ENCODE measurements at places on chromosomes 2 and 18.

- peak; percentile 50 for DNase-seq
Observed at GRCh38 chr18:59927246-59927825, 27.5 kb downstream of the PMAIP1 start.

GRCh38 chr2:162000431-162000830 is 73.6 kb downstream of the DPP4 start:
- no peak for DNase-seq

DNA sequence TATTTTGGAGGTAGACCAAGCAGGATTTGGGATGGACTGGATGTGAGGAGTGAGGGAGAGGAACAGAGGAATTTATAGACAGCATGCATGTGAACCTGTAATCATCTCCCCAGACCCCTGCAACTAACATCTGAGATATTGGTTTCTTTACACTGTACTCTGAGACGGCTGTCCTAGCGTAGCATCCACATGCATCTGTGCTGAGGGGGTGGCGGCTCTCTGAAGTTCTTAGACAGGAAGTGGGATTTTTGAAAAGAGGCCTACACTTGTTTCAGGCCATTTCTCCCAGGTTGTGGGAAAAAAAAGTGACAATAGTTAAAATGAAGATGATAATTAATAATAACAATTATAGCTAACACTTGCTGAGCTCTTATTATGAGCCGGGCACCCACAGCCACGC is 150.2 kb upstream of the GATA6 start:
- DNase-seq: no peak

GRCh38 chr18:76764291-76764901 is 58.0 kb upstream of the ZNF236 start:
- no peak for DNase-seq

DNA sequence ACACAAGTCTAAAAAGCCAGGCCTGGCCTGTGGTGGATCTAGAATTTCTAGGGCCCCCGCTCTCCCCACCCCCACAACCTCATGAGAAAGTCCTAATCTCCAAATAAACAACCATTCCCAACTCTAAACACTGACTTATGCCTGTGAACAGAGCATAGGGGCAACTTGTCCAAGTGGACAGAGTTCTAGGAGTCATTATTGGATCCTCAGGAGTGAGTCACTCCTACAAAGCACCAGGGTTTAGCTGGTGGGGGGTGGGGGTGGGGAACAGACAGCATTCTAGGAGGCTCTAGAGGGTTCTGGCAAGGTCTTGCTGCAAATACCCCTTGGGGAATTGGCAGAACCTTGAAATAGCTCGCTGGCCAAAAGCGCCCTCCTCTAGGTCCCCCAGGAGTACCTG is 83.3 kb downstream of the ZCCHC2 start:
- DNase-seq: no peak

GRCh38 chr2:464562-465309 is 176.8 kb upstream of the ALKAL2 start:
- no peak for DNase-seq

DNA sequence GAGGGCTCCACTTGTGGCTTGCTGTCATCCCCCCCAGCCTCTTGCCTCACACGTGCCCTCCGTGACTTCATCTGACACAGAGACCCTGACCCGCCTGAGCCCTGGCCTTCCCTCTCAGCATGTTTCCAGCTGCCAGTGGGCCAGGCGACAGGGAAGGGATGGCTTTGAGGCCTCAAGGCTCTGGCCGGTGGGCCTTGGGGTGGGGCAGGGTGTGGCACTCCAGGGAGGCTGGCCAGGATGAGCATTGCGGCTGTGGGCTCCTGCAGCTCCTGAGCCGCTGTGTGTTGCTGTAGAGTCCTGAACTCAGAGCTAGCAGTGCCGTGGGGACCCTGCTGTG is 85.0 kb downstream of the TFCP2L1 start:
- DNase-seq: no peak

GRCh38 chr18:46939337-46939963 is 22.0 kb downstream of the KATNAL2 start:
- peak; percentile 57 for DNase-seq

DNA sequence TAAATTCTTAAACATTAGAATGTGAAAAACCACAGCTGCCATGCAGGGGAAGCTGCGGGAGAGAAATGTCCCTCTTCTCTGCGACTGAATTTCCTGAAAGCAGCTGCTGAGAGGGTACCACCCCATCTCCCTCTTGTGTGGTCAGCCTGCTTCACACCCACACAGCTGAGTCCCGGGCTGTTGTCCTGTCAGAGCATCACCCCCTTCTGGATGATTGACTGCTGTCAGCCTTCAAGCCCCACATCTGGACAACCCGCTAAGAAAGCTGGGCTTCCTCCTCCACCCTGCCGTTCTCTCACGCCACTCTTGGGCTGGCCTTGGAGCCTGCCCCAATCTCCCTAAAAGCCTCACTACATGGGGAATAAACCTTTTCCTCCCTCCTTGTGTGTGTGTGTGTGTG is 26.0 kb downstream of the SH3YL1 start:
- DNase-seq: no peak

DNA sequence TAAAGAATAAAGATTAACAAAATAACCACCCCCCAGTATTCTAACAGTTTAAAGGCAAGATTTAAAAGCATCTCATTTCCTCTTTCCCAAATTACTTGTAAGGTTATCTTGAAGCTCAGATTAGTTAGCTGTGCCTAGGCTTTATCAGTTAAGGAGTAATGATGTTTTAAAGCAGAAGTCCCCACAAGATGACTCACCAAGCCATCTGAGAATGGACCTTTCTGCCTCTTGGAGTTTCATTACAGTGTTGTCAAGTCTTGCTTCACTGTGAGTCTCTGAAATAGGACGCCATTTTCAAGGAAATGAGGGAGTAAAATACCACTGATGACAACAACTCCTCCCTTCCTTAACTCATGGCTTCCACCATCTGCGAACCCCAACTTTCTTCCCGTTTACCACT is 35.9 kb downstream of the ZNF385B start:
- peak; percentile 91 for DNase-seq

DNA sequence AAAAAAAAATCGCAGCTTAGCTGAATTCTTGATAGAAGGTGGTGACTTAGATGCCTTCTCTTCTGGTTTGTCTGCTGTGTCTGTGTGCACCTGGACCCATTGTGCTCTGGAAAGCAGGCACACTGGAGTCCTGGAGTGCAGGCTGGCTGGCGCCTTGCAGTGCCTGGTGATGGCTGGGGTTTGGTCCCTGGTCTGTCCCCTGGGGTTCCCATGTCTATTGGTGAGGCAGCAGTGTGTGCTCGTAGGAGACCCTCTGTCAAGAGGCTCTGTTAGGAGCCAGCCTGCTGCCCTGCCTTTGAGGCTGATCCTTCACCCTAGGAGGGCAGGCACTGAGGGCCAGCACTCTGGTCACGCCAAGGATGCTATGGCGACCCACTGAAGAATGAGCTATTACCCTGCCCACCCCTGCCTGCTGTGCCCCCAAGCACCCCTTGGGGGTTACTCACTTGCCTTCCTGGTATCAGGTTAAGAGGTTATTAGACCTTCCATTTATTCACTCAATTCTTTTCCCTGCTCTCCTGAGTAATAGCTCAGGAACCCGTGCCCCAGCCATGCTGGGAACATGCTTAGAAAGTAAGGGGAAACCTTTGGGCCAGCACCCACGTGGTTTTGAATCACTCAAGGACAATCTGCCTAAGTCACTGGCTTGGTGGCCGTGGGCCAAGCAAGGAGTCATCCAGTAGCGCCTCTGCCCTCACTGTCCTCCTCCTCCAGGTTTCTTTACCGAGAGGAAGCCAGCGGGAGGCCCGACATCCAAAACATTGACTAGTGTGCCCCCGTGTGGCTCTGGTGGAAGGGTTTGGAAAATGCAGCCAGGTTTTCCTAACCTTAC is 284.5 kb downstream of the PRKCE start:
- peak; percentile 80 for DNase-seq
